PC-3 (cell line): ENCODE measurements at places on chromosomes 6 and 20. TPM values are rescaled to one million over a fixed set of nuclear protein-coding genes. Genes with fewer than 3 reads are reported as not detected.

The EYS gene
- total RNA-seq = 0.07 TPM in 1 of 2 replicates, not detected in the other

GRCh38 chr6:24149296-24149695 is 23.3 kb downstream of the NRSN1 start:
- DNase-seq = no peak

- DNase-seq = no peak
Observed at GRCh38 chr6:151313066-151313491, 73.3 kb downstream of the AKAP12 start.

The PDE10A gene
- total RNA-seq = 0.92 and 2.1 TPM in 2 replicates

The STMND1 gene
- not detected in 2 replicates for total RNA-seq

The VSX1 gene
- total RNA-seq = not detected in 2 replicates

- peak; percentile 77 for DNase-seq
Observed at GRCh38 chr6:36028877-36029324, 1.3 kb downstream of the MAPK14 start.

DNA sequence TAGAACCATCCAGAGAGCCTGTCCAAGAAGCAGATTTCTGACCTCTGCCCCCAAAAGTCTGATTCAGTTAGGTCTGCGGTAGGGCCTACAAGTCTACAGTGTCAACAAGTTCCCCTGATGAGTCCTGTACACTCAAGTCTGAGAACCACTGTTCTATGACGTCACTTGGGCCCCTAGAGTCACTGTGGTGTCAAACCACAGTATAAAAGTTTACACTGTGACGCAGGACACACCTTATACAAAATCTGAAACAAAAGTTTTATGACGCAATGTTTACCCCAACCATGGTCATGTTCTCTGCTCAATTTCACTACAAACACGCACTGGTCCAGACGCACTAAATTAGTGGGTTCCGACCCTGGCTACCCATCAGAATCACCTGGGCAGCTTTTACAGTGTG is 17.9 kb downstream of the SLA2 start:
- DNase-seq = no peak

GRCh38 chr6:131053546-131054240 is 9.4 kb downstream of the EPB41L2 start:
- peak; percentile 95 for DNase-seq

DNA sequence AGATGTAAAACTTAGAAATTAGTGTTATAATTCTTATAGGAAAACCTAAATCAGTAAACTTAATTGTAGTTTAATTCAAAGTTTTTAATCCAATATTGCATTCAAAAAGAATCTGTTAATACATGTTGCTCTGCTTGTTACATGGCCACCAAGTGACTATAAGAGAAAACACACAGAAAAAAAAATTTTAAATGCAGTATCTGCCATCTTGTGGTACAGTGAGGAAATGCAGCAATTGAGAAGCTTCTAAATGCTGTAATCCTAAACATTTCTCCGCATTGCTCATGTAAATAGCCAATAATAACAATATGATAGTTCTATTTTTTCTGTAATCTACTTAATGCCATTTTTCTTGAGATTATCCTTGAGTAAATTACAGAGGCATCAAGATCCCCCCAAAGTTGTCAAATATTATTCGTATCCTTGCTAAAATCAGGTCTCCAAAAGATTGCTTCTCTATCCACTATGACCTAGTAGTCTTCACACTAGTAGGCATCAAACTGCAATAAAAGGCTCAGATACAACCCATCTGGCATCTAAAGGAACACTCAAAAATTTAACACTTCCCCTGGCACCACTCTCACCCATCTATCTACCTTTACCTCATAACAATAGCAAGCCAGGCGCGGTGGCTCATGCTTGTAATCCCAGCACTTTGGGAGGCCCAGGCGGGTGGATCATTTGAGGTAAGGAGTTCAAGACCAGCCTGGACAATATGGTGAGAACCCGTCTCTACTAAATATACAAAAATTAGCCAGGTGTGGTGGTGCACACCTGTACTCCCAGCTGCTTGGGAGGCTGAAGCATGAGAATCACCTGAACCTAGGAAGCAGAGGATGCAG is 34.6 kb downstream of the HDAC2 start:
- DNase-seq = peak; percentile 67

DNA sequence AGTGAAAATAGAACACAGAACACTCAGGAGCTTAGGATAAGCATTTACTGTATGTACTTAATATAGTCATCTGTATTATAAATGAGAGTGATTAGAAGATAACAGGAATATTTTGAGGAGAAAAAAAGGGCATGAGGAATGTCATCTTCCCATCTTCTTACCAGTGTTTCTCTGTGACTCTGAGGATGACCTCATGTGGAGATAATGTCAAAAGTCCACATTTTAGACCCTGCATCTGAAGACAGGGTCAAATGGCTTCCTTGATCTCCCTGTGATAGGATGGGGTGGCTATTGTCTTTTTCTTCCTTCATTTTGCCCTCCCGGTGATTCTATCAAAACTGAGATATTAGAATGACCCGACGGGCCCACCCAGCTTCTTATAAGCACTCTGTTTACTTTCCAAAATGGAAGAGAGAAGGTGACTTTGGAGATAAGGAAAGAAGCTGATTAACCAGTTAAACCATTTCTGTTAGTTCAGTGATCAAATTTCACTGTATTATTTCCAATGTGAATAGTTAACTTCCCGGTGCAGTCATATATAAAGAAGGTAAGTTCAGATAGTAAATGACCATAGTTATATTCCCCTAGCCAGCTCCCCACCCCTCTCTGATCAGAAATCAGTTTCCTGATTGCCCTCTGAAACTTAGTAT is 115.7 kb upstream of the SALL4 start:
- peak; percentile 74 for DNase-seq

The RNF182 gene
- 20.2 and 24.7 TPM in 2 replicates for total RNA-seq

DNA sequence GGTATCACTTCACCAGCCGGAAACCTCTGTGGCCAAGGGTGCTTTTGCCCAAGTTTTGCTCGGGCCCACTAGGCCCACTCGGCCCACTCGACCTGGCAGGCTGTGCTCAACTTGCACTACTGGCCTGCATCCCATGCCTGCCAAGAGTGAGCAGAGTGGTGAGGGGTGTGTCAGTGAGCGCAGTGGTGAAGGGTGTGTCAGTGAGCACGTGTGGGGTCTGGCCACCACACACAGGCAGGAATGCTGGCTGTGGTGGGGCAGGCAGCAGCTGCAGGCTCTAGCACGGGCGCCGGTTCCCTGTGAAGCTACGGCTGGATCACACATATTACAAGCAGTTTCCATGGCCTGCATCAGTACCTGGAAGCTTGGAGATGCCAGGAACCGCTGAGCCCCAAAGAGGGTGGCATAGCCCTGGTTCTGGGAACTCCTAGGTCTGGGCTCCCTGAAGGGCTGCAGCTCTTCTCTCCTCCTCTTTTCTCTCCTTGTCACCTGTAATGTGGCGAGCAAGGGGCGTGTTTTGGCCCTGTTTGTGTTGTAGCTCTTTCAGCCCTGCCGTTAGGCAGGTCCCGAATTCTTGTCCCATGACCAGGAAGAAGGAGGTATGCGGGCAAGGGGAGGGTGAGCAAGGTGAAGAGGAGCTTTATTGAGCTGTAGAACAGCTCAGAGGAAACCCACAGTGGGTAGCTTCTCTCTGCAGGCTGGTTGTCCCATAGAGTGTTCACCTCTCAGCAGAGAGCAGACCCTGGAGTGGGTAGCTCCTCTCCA is 51.0 kb upstream of the CLDN20 start:
- peak; percentile 20 for DNase-seq
